Myocyte (in vitro differentiated cells): ENCODE measurements at places on chromosomes 12 and 14. TPM values are rescaled to one million over a fixed set of nuclear protein-coding genes. Genes with fewer than 3 reads are reported as not detected.

The KCNC2 gene
- total RNA-seq = not detected in 2 replicates

The CCDC196 gene
- total RNA-seq = not detected in 2 replicates

The PZP gene
- not detected in 2 replicates for total RNA-seq

The FLVCR2 gene
- total RNA-seq = 42.5 and 53.8 TPM in 2 replicates

The RAPGEF3 gene
- total RNA-seq = 0.47 and 0.62 TPM in 2 replicates
